ENCODE measurements at places on chromosomes 3 and 15.

GRCh38 chr3:76550522-76551201, 489.2 kb upstream of the ROBO2 start:
- DNase-seq, result no peak

DNA sequence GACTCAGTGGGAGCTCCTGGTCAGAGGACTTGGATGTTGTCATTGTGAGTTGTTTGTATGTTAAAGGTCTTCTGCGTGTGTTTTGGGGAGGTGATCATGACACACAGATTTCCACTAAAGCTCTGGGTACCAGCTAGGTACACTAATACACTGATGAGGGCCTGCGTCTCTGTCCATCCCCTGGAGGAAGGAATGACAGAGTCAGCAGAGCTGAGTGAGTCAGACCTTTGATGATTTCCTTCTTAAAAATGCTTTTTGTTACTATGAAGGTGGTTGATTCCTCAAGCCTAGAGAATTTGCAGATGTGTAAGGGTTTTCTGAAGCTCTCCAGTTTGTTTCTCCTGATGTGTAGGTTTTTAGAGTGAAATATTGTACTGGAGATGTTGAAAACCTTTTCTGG, 424.1 kb upstream of the TPM1 start:
- DNase-seq, result no peak

DNA sequence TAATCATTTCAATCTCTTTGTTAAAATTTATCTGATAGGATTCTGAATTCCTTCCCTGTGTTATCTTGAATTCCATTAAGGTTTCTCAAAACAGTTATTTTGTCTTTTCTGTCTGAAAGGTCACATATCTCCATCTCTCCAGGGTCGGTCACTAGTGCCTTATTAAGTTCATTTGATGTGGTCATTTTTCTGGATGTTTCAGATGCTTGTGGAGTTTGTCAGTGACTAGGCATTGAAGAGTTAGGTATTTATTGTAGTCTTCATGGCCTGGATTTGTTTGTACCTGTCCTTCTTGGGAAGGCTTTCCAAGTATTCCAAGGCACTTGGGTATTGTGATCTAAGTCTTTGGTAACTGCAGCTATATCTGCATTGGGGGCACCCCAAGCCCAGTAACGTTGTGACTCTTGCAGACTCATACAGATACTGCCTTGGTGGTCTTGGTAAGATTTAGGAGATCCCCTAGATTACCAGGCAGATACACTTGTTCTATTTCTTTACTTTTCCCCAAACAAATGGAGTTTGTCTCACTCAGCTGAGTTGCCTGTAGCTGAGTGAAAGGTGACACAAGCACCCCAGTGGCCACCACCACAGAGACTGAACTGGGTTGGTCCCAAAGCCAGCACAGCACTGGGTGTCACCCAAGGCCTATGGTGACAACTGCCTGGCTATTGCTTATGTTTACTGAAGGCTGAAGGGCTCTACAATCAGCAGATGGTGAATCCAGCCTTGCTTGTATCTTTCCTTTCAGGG, 18.9 kb upstream of the SLC27A2 start:
- DNase-seq, result no peak

- no peak for DNase-seq
Measured at GRCh38 chr3:176663837-176664831, 533.1 kb downstream of the TBL1XR1 start.

- DNase-seq, result no peak
Measured at GRCh38 chr3:9615003-9615628, 34.2 kb upstream of the MTMR14 start.

- DNase-seq, result no peak
Measured at GRCh38 chr15:41048397-41048796, 67.7 kb downstream of the INO80 start.

DNA sequence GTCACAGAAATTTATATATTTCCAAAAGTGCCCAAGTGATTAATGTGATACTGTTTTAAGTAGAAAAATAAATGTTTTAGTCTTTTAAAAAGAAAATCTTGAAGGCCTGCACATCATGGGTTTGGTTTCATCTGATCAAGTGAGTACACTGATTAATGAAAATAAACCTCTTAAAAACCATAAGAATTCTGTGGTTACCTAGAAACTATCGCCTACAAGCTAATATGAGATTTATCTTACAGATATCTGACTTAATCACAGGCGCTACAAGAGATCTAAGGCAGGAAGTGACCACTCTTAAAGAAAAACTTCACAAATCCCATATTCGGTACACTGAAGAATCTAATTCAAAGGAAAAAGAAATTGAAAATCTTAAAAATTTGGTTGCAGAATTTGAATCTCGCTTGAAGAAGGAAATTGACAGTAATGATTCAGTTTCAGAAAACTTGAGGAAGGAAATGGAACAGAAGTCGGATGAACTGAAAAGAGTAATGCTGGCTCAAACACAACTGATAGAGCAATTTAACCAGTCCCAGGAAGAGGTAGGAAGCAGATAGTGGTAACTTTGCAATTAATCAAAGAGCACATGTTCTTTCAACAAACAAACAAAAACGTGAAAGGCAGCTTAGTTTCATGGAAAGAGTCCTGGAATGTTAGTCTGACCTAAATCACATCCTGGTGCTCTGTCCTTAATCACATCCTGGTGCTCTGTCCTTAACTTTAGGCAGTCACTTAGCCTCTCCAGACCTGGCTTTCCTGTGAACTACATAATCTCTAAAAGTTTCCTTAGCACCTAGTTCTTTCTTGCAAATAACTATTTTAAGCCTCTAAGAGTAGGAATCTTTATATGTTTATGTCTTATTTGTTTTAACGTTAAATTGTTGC, 131.8 kb downstream of the CCNL1 start:
- no peak for DNase-seq

DNA sequence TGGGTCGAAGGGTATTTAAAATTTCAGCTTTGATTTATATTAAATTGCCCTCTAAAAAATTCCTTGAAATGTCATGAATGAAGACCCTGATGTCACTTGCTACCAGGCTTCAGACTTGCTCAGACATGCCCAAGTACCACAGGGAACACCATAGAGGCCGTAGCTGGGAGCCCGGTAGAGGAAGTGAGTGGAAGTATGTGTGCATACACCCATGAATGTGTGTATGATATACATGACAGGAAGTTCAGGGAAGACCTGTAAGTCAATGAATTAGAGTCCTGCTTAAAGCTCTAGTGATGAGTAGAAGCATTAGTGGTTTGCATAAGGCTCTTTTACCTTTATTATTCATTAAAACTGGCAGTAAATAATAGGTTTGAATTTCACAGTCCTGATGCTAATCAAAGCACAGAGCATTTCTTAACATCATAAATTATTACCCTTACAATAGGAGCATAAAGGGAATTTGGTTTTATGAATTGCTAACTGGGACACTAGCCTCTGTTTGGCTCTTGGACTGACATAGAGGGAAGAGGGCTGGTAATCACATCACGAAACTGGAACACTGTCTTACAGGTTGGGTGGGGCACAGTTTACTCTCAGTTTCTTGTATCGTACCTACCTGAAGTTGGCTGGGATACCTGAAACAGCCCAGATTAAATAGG, 144.4 kb downstream of the CHST2 start:
- DNase-seq, result no peak

- DNase-seq, result no peak
Measured at GRCh38 chr3:79414806-79415205, 353.0 kb downstream of the ROBO1 start.

DNA sequence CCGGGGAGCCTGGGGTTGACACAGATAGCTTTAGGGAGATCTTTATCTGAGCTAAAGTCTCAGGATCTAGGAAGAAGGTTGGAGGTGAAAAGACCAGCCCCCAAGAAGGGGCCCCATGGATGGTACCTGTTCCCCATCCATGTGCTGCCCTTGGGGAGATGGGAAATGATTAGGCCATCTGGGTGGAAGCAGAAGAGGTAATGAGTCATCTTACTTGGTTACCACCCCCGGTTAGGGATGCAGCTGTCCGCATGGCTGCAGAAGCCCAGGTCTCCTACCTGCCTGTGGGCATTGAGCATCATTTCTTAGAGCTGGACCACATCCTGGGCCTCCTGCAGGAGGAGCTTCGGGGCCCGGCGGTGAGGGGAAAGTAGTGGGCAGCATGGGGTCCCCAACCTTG, 3.1 kb upstream of the CPLX3 start:
- no peak for DNase-seq

- no peak for DNase-seq
Measured at GRCh38 chr3:123310741-123311140, 109.0 kb downstream of the SEC22A start.

DNA sequence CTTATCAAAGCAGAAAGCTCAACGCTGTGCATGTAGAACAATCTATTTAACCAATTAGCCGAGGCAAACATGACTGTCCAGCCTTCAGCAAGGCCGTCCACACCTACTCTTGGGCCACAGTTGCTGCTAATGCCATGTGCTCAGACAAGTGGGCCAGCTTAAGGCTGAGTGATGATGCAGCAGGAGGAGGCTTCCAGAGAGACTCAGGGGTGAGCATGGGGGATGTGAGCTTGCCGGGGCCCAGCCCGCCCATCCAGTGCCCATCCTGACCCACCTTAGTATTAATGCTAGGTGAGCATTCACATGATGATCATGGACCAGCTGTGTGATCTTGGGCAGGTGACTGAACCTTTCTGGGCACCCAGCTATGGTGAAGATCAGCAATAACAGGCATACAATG, 150.1 kb downstream of the TPRA1 start:
- no peak for DNase-seq

- no peak for DNase-seq
Measured at GRCh38 chr3:189833266-189833665, 202.1 kb downstream of the TP63 start.

GRCh38 chr15:69615736-69616135, 163.1 kb downstream of the RPLP1 start:
- DNase-seq, result no peak

DNA sequence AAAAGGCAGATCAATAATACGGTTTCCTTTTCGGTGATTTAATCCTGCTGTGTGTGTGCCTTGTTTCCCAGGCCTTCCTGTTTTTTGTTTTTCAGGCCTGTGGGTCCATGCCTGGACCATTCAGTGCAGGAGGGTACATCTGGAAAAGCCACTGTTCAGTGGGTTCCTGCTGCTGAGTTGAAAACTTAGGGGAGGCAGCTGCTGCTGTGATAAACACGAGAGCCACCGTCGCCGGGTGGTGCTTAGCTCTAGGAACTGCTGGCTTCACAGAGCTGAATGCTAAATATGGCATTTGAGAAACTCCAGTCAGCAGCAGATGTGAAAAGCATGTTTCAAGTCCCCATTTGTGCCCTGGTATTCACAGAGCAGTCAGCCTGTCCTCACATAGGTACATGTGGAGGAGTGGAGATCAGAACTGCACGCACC, 44.0 kb downstream of the SYNM start:
- no peak for DNase-seq

- DNase-seq, result no peak
Measured at GRCh38 chr15:71444032-71444810, 328.9 kb downstream of the THSD4 start.

DNA sequence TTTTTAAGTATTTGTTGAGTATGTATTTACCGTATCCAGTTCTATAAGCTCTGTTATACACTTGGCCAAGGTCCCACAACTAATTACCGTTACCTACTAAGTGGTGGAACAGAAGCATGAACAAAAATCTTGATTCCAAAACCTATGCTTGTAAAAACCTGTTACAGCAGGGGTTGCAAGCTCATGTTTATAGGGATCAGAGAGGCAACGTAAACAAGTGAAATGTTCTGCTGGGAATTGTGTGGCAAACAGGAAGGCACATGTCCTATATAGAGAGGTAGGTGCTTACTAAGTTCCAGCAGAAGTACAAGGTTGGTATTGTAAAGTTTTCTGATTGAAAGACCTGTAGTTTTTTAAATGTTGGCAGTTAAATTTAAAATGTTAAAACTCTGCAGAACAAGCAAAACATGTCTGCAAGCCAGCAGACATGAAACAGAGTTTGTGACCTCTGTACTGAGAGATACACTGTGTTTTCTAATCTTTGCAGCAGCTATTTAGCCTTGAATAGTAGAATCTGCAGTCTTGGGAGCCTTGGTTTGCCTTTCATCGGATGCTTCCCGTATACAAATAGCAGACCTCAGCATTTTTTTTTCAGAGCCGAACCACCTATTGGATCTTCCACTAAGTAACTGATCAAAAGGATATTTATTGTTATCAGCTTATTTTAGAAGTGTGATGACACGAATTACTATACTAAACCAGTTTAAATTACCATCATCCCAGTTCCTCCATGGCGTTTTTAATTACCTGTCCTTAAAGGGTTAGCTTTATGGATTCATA, 11.4 kb downstream of the IREB2 start:
- DNase-seq, result no peak

- DNase-seq, result no peak
Measured at GRCh38 chr3:84961011-84961410, 2.2 kb downstream of the CADM2 start.

GRCh38 chr3:42216931-42217333, 49.1 kb downstream of the CCK start:
- no peak for DNase-seq

DNA sequence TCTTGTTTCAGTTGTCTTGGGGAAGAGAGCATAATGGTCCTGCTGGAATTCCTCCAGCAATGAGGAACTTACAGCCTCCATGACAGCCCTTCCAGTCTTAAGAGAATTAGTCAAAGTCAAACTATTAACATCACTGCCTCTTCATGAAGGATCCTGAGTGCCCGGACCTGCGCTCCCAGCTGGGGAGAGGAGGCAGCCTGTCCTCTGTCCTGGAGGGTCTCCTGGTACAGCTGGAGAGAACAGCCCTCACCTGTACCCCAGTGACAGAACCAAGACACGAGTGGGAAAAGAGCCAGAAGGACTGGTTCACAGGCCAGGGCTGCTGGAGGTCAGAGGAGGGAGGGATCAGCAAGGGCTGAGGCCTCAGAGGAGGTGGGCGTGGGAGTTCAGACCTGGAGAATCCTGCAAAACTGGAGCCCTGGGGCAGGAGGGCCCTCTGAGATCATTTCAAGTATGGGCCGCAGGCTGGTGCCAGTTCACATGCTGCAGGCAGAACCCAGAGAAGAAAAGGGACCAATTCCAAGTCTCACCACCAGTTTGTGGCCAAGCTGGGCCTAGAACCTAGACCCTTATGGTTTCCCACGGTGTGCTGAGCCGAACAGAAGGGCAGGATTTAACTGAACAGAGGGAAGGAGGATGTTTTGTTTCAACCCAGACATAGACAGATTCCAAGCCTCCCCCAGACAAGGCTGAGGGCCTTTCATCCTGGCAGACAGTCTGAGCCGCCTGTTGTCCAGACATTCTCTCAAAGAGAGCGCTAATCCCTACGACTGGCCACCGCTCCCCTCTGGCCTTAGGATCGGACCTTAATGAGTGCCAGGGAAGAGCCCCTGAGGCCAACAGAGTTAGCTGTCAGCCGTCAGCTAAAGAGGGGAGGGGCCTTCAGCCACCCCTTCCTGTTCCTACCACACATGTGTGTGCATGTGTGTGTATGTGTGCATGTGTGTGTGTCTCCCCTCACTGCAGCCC, 18.2 kb downstream of the LOXL1 start:
- no peak for DNase-seq

GRCh38 chr3:186917512-186918312, 12.6 kb upstream of the ST6GAL1 start:
- DNase-seq, result no peak

- DNase-seq, result no peak
Measured at GRCh38 chr3:33364531-33365128, 75.6 kb downstream of the UBP1 start.

DNA sequence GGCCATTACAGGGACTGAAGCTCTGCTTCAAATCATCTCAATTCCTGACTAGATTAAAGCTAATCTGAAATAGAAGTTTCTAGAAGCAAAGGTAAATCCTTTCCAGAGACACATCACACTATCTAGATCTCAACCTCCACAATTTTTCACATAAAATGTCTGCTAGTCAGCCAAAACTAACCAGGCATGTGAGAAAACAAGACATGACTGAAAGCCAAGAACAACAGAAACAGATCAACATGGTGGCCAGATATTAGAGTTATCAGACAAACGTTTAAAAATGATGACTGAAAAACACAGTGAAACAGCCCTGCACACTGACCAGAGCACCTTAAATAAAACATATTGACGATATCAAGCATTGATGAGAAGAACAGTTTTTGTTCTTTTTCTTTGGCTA, 59.1 kb downstream of the SUMF1 start:
- DNase-seq, result no peak
